Ovary (tissue), 10 donors: ENCODE measurements at places on chromosomes 6 and 20.

- DNase-seq = no peak
Observed at GRCh38 chr6:42610416-42610815, 46.6 kb downstream of the UBR2 start.

DNA sequence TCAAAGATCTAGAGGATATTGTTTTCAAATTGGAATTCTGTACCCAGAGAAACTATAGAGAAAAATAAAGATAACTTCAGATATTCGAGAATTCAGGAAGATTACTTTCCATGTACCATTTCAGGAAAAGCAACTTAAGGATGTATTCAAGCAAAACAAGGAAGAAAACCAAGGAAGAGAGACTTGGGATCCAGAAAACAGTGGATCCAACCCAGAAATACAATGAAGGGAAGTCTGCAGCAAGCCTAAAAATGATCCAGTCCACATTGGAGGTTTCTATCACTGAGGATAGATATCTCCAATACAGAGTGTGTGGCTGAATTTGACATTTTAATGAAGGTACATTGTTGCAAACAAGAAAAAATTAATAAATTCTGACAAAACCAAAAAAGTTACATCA, 201.0 kb downstream of the EYA2 start:
- no peak for DNase-seq

GRCh38 chr6:34157851-34158250, 12.0 kb upstream of the GRM4 start:
- no peak for DNase-seq

GRCh38 chr20:7943891-7944290, 3.6 kb upstream of the HAO1 start:
- DNase-seq = no peak

DNA sequence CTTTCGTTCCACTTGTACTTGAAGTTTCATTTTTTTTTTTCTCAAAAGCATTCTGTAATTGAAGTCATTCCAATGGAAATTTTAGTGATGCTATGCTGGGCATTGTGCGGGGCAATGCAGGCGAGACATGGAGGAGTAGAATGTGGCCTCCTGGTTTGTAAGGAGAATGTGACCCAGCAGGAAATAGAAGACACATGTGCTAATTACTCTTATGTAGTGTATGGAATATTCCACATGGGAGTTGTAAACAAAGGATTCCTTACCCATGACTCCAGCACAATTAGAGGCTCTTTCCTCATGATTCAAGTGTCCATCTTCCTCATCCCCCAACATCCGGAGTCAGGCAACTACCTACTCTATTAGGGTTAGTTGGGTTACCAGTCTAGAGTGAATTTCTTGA, 14.9 kb upstream of the RFPL4B start:
- DNase-seq = no peak

- no peak for DNase-seq
Observed at GRCh38 chr20:44166477-44166876, 20.5 kb downstream of the JPH2 start.

- no peak for DNase-seq
Observed at GRCh38 chr20:15889061-15889460, 684.2 kb downstream of the KIF16B start.

GRCh38 chr20:9981829-9982228, 53.0 kb upstream of the ANKEF1 start:
- DNase-seq = no peak

GRCh38 chr6:53840027-53840426, 45.2 kb downstream of the LRRC1 start:
- no peak for DNase-seq

- DNase-seq = no peak
Observed at GRCh38 chr6:160028487-160029275, 59.8 kb downstream of the IGF2R start.

GRCh38 chr20:16917636-16918035, 169.5 kb downstream of the OTOR start:
- no peak for DNase-seq

DNA sequence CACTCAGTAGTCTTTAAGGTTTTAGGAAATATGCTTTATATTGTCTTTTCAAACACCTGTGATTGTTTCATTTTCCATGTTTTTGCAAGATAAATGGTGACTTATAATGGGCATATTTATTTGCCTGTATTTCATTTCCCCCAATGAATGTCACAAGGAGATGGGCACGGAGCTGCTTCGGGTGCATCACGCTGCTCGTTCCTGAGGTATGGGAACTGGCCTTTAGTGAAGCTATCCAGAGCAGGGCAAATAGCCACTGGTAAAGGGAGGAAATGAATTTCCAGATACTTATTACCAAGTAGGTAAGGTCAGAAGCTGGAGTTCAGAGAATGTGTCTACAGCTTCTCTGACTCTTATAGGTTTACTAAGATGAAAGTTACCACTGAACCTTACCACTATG, 3.7 kb downstream of the POU3F2 start:
- DNase-seq = no peak

DNA sequence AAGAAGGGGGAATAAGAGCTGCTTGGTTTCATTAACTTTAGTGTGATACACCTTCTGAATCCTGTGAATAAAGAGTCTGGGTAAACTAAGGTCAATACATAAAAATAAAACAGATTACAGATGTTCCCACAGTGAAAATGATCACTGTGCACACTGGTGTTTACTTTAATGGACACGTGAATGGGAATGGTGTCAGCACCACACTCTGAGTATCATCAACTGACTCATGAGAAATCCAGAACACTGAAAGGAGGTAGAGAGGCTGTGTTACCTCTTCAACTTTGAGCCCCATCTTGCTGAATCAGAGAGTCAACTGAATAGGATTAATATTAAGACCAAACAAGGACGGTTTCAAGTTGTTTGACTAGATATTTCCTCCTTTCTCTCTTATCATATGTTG, 75.0 kb downstream of the ELOVL4 start:
- no peak for DNase-seq

DNA sequence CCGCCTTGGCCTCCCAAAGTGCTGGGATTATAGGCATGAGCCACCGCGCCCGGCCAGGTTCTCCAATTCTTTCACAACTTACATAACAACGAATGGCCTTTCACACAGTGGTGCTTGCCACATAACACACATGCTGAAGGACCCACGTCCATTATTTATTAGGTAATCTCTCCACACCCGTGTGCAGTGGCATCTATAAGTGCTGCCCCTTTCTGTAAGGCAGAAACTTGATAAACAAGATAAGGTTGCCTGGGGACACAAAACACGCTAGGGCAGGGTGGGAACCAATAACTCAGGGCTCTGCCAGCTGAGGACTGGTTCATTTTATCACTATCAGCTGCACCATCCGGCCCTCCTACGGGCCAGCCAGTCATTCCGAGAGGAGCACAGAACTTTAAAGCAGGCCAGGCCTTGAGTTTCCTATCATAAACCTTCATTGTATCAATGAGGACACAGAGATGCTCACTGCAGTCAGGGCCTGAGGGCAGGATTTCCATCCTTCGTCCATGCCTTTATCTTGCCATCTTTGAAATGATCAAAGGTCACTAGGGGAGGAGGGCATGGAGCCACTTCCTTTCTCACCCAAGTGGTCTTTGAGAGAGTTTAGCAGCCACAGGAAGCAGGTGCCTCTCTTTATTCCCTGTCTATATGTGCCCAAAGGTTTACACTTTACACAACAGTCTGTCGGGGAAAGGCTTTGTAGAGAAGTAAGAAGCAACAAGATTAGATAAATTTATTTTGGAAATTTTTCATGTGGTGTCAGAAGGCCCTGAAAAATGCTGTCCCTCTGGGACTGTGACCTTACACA, 37.6 kb downstream of the GPLD1 start:
- no peak for DNase-seq

DNA sequence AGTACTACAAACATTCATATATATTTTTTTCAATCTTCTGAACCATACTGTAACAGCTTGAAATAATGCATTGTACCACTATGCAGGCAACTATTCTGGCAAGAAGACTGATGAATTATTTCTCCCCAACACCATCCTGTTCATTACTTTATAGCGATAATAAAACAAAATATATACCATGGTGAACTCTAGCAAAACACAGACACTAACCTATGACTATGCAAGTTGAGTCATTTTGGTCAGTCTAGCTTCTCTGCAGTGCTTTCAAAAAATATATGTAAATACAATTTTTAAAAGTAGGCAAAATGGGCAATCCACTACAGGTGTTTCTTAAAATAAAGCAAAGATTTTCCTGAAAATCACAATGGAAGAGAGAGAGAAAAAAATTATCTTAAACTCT, 20.3 kb downstream of the PHIP start:
- DNase-seq = no peak

- DNase-seq = no peak
Observed at GRCh38 chr6:140049251-140049650, 674.8 kb upstream of the CITED2 start.

DNA sequence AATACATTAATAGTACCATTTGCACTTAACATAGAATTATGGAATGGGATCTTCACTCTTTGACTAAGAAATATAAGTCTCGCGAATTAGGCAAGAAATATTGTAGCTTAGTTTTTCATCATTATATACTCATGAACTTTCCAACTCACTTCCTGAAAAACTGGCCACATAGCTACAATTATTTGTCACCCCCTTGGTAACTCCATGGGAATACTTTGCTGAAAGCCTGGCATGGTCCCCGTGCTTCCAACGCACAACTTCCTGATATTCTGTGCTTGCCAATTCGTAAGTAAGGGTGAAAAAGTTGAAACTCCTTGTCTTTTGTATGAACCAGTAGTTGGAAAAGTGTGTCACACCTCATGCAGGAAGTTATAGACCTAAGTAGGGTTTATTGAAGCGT, 23.7 kb upstream of the HLA-DQA1 start:
- no peak for DNase-seq

DNA sequence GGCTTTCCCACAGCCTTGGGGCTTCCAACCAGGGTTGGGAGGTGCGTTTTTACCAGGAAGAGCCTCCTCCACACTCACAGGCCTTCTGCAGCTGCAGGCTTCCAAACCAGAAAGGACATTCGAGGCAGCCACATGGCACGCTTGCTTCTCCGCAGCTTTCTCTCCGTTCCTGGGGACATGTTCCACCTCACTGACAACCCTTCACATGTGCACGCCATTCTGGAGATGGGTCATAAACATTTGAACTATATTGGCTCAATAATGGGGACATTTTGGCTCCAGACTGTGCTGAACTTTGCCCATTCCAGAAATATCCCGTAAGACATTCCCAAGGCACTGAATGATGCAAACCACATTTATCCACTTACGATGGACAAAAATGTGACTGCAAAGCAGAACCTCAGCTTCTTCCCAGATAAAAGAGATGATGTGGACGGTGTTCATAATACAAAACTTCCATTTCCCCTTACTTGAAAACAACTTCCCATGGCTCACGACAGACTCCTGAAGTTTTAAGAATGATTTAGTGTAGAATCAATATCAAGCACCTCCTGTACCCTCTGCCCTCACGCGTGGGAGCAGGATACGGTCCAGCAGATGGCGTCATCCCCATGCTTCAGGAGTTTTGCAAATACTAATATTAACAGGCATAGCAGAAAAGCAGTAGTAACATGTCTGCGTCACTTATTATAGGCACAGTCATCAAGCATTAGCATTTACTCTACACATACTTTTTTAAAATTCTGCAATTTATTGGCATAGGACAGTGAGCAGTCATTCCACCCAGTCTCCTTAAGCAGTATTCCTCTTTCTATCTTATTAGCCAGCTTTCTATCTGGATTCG, 25.4 kb upstream of the FOXF2 start:
- DNase-seq = no peak

- no peak for DNase-seq
Observed at GRCh38 chr20:11217326-11218172, 543.8 kb upstream of the JAG1 start.

DNA sequence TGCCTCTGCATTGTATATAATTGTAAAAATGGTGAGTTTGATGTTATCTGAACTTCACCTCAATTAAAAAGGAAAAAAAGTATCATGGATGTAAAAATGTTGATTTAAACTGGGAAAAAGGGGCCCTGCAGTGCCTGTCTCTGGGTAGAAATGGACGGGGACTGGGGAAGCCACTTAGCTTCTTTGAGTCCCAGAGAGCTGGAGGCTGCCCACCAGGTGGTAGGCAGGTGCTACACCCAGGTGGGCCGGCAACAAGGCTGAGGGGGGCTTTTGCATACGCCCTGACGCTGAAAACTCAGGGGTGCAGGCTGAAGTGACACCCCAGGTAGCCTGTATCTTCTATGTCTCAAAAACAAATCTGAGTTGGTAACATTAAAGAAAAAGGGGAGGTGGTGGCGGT, 118.2 kb downstream of the SULF2 start:
- no peak for DNase-seq

GRCh38 chr6:11050731-11051130, 6.6 kb upstream of the ELOVL2 start:
- DNase-seq = no peak

DNA sequence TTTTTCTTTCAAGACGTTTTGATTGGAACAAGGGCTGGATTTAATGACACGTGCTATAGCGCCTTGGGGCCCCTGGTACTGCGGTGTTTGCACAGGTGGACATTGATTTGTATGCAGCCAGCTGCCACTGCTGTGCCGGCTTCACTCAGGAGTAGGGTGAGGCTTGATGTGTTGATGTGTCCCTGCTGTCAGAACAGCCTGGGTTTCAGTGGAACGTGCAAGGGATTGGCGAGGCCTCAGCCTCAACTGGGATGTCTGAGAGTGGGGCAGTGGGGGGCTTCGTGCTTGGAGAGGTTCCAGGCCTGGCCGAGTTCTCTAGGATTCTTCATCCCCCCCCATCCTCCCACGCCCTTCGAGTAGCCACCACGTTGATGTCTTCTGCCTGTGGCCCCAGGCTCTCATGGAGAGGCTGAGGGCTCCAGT, 23.0 kb downstream of the PYGB start:
- DNase-seq = no peak

DNA sequence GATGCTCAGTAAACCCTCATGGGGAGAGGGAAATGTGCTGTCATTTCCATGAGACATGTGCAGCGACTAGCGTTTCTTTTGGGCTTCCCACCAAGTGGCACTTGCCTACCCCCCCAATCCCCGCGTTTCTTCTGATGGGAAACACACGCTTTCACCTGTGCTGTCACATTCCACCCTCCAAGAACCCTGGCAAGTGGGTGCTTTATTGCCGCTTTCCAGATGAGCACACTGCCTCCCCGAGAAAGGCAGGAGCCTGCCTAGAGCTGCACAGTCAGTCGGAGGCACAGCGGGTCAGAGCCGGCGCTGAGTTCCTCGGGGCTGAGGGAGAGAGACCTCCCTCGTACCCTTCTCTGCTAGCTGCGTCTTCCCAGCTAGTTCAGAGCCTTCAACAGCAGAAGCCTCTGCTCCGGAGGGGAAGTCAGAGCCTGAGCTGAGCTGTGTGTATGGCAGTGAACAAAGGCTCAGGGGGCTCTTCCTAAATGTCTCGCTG, 12.3 kb upstream of the CCDC167 start:
- DNase-seq = no peak

- DNase-seq = no peak
Observed at GRCh38 chr6:75300531-75300855, 15.9 kb upstream of the TMEM30A start.

GRCh38 chr20:47960769-47961541, 175.7 kb upstream of the SULF2 start:
- DNase-seq = no peak

DNA sequence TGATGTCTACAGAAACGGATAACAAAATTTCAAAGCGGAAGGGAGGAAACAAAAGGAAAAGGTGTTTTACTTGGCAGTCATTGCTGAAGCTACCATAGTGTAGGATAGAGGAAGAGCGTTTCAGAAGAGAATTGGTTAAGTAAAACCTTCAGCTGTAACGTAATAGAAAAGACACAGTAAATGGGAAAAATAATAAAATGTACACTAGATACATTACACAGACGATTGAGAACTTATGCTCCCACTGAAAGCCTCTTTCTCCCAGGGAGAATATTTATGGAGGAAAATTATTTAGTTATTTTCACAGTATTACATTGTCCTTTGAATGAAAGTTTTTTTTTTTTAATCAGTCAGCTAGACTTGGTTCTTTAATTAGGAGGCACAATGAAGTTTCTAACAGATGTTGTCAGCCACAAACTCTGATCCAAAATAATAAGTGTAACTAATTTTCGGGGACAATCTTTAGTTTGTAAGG, 90.7 kb upstream of the PRDM1 start:
- DNase-seq = no peak
